ENCODE measurements at places on chromosomes 1 and 21.

- DNase-seq: no peak
Measured at GRCh38 chr1:48263041-48263440, 40.5 kb downstream of the SLC5A9 start.

GRCh38 chr1:8133190-8133589 lies 107.1 kb upstream of the ERRFI1 start:
- no peak for DNase-seq

- no peak for DNase-seq
Measured at GRCh38 chr1:99441299-99442095, 177.2 kb downstream of the PLPPR4 start.

DNA sequence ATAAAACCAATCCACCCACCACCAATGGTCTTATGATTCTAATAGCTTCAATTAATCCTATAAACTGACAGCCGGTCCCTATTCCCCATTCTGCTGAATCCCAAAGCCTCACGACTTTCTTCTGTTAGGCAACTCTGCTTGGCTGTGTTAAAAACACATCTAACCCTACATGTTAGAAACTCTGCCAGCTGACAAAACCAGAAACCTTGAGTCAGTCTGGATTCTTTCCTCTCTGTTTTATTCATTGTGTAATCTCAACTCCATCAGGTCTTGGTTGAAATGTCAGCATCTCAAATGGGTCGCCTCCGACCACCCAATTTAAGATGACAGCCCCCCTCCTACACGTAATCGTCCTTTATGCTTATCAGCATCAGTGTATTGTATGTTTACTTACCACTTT lies 312.1 kb downstream of the DISC1 start:
- DNase-seq: no peak

DNA sequence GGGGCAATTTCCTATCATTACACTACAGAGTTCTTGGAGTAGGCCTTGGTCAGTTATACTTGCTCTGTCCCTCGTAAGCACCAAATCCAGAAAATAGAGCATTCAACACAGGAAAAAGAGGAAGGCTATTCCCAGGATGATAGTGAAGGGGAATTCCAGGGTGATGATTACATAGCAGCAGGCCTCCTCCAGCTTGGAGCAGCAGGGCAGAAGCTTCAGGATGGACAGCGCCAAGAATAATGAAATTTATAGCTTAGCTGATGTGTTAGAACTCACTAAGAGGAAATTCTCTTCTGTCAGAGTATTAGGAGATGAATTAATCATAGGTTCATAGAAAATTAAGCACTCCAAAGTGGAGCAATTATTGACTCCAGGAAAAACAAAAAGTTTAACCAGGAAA lies 10.8 kb upstream of the SMAP2 start:
- no peak for DNase-seq

- DNase-seq: no peak
Measured at GRCh38 chr1:36651176-36651910, 168.6 kb upstream of the CSF3R start.
